Stimulated activated CD8-positive, alpha-beta memory T cell treated with anti-CD3 and anti-CD28 coated beads, Interleukin-15, amount 100 ng/mL, for 1 hour (primary cell): ENCODE measurements at places on chromosomes 5 and 9.

GRCh38 chr5:170619869-170620268 is 116.0 kb downstream of the KCNIP1 start:
- no peak for DNase-seq

GRCh38 chr5:58224221-58224620 is 235.7 kb downstream of the PLK2 start:
- no peak for DNase-seq

DNA sequence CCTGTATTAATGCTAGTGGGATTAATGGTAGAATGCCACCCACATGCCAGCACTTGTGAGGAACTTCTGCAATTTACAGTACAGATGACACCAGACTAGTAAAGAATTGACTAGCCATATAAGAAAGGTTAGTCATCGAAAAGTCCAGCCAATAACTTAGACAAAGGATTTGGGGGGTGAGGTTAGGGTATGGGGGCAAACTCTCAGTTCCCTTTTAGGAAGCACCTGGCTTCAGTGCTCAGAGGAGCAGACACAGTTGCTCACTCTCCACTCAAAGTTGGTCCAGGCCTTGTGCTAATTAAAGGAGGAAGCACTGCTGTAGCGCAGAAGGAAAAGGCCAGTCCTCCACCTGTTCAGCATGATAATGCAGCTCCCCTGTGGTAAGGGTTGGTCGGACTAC is 25.2 kb downstream of the TGFBR1 start:
- DNase-seq, result no peak

DNA sequence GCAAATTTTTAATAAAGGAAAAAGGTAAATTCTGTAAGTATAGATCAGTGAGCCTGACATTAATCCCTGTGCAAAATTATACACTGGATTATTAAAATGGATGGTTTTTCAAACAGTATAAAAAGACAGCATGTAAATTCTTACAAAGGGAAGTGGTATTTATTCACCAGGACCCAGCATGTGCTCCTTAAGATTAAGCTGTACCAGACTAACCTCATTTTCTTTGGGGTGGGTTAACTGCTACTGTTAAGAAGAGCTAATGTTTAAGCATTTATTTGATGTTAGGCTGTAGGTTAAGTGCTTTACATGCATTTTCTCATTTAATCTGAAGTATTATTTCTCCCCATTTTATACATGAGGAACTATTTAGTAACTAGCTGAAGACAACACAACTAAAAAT is 60.3 kb upstream of the RFX3 start:
- no peak for DNase-seq

DNA sequence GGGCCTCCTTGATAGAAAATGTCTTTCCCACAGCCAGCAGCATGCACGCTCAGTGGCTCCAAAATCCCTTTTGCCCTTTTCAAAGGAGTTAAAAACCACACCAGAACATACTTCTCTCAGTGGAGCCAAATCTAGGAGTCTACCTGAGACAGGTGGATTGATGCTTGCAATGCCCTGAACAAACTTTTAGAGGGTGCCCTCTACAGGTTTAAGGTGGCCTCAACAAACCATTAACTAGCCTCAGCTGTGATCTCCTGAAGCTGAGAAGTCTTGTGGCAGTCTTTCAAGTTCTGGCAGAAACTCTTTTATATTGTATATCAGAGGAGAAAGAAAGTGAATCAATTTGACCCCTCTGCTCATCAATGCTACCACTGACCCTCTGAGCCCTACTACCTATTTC is 125.4 kb downstream of the MED27 start:
- no peak for DNase-seq
